IMR-90 (cell line): ENCODE measurements at places on chromosomes 5 and 9.

- DNase-seq, result no peak
Measured at GRCh38 chr9:135239769-135240141, 152.3 kb downstream of the OLFM1 start.

GRCh38 chr5:141529002-141529401, 40.1 kb downstream of the PCDHGC5 start:
- peak; percentile 88 for DNase-seq

GRCh38 chr5:150305557-150305956, 2.9 kb upstream of the ARSI start:
- no peak for DNase-seq

DNA sequence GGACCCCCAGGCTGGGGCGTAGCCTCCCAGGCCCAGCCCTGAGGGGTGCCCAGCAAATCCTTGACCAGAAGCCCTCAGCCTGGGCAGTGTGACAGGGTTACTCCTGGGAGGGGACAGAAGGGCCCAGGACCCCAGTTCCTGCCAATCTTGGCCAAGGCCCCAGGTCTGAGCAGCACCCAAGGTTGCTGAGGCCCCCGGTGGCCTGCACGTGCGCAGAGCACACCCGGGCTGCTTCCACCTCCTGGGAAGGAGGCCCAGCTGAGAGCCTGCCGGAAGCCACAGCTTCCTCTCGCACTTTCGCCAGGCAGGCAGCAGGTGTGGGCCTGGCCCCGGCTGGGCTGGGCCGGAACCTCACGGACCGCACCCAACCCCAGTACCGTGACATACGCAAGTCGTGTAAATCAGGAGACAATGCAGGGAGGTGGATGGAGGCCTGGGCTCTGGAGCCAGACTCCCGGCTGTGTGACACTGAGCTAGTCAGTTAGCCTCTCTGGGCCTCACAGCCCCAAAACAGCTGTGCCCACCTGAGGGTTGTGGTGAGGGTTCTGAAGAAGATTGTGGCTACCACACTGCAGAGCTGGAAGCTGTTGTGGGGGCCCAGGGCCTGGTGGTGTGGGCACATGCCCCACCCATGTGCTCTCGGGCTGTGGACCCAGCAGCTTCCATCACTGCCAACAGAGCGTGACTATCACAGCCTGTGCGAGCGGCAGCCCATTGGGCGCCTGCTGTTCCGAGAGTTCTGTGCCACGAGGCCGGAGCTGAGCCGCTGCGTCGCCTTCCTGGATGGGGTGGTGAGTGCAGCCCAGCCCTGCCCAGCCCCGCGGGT, 5.1 kb downstream of the GRK6 start:
- no peak for DNase-seq

DNA sequence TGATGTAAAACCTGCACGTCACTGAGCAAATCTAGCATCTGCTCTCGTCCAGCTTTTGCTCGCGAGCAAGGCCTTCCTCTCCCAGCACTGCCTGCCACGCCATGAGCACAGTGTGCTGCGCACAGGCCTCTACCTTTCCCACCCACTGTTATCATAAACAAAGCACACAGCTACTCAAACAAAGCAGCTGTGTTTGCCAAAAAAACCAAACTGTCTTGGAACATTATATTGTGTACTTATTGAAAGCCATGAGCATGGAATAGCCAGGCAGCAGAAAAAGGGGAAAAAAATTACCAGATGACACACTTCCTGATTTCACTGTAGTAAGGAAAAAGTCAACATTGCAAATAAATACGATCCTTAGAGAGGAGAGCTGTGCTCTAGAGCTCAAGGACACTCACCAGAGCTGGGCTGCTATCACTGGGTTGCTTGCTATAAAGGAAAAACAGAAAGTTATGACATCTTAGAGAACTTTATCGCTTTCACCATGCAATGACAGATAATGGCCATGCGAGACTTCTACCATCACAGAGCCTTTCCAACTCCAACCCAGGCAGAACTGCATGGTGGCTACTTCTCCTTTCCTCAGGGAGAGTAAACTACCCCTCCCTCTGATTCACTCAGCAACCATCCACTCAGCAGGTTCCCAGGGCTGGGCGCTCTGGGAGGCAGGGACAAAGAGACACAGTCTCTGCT, 69.6 kb downstream of the EPB41L4B start:
- peak; percentile 65 for DNase-seq

- peak; percentile 94 for DNase-seq
Measured at GRCh38 chr5:137142764-137143605, 356.1 kb downstream of the SPOCK1 start.

GRCh38 chr9:77305622-77306400, 128.5 kb downstream of the VPS13A start:
- DNase-seq, result peak; percentile 43

DNA sequence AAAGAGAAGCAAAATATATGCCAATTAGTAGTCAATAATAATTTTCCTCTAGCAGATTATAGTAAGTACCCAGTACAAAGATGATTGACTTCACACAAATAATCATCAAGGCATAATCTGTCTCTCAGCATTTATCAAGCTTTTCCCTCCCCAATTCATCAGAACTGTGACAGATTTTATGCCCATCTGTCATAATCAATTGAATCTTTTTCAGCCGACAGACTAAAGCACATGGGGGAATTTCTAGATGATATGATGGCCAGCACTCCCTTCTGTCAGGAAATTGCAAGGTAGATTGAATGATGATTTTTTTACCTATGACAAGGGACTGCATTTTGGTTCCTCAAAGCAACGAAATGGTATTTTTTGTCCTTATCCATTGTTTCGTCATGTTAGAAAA, 227.1 kb upstream of the CYLC2 start:
- DNase-seq, result no peak

GRCh38 chr9:16157216-16157615, 604.4 kb downstream of the CCDC171 start:
- DNase-seq, result no peak

- peak; percentile 25 for DNase-seq
Measured at GRCh38 chr5:15500325-15501001, 483 bp downstream of the FBXL7 start.

- no peak for DNase-seq
Measured at GRCh38 chr5:61251874-61252642, 80.0 kb upstream of the ZSWIM6 start.

DNA sequence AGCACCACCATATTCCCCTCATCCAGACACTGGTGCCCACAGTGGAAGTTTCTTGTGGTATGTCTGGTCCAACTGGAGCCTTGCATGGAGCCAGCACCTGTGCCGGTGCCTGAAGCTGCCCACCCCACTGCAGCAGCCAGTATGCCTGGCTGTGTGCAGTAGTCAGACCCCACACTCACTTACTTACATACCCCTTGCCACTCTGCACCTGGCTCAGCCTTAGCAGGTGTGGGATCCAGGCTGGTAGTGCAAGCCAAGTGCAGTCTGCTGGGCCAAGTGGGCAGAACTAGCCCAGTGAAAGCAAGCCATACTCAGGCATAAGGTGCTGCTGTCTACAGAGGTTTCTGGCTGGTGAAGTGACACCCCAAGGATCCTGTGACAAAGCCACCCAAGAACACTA, 871.4 kb upstream of the C9orf72 start:
- no peak for DNase-seq

GRCh38 chr9:445033-445432, 230.4 kb downstream of the DOCK8 start:
- DNase-seq, result no peak

DNA sequence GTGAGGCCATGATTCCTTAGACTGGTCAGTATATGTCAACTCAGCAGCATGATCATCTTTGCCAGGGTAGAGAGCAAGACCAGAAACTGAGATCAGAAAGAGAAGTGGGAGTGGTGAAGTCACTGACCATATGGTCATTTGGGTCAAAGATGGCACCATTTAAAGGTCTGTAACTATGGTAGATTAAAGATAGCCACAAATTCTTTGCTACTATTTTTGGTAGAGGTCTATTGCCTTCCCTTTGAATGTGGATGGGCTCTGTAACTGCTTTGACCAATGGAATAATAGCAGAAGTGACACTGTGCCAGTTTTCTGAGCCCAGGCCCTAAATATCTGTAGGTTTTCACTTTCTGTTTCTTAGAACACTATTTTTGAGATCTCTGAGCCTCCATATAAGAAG, 117.6 kb downstream of the PCSK1 start:
- DNase-seq, result no peak

GRCh38 chr5:96320797-96321196, 112.3 kb downstream of the PCSK1 start:
- DNase-seq, result peak; percentile 61

- DNase-seq, result peak; percentile 93
Measured at GRCh38 chr5:157603333-157604190, 28.0 kb upstream of the ADAM19 start.

DNA sequence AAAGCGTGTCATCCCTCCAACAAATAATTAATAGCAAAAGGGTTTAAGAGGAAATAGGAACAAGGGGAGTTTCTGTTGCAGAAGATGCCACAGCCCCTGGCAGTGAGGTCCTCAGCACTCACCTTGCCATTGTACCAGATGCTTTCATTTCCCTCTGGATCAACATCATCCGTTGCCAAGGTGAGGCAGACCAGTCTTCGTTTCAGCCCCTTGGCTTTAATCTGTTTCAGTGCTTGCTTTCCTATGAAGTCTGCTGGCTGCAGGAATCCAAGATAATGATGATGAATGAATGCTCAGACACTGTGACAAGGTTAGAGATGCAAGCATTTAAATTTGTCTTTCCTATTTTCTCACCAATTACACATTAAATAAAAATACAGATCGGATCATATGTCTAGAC, 20.0 kb upstream of the ARSB start:
- no peak for DNase-seq

GRCh38 chr5:97478483-97478882, 295.4 kb upstream of the RIOK2 start:
- no peak for DNase-seq

DNA sequence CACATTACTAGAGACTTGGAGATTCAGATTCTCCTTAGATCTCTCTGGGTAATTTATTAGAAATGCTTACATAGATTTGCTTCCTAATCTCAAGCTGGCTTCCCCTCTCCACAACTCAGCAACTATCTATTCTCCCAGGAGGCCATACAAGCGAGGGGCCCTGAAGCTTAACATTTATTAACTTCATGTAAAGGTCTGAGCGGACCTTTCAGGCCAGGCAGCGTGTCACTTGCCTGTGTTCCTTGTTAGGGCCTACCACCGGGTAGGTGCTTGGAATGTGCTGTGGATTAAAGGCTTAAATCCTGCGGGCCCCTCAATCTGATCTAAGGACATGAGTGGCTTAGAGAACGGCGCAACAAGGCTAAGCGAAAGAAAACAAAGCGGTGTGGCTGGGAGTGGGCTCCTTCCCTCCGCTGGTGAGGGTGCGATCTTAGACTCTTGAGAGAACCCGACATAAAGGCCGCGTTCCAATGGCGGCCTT, 712 bp upstream of the HSPA4 start:
- no peak for DNase-seq

GRCh38 chr5:113213551-113214425, 221.0 kb downstream of the TSSK1B start:
- DNase-seq, result no peak

- DNase-seq, result no peak
Measured at GRCh38 chr9:81517954-81518353, 171.4 kb downstream of the TLE1 start.

DNA sequence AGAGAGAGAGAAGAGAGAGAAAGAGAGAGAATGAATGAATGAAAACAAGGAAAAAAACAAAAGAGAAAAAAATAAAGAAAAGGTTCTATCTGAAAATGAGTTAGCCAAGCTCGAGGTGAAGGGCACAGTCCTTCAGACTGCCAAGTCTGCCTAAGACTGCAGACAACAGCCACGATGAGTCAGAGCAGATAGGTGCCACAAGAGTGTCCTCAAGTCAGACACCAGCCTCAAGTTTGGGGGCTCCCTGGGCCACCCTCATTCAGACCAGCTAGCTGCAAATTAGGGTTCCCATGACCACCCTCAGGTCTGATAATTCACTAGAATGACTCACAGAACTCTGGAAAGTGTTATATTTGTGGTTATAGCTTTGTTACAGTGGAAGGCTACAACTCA, 13.9 kb upstream of the HABP4 start:
- no peak for DNase-seq

DNA sequence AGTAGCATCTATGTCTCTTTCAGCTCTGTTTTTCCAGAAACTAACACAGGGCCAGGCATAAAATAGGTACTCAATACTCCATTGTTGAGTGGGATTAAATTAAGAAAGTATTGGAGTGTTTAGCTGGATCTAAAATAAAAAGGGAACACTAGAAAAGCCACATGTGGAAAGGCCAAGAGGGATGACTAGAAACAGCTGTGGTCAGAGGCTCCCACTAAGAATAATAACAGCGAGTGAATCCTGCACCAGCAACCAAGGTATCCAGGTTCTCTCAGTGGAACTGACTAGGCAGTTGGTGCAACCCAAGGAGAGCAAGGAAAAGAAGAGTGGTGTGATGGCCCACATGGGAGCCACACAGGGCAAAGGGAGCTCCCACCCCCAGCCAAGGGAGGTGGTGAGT, 31.5 kb upstream of the RGMB start:
- DNase-seq, result no peak

- no peak for DNase-seq
Measured at GRCh38 chr9:94586316-94586715, 7.3 kb downstream of the FBP2 start.

GRCh38 chr5:87845734-87846133, 422.9 kb downstream of the TMEM161B start:
- no peak for DNase-seq

DNA sequence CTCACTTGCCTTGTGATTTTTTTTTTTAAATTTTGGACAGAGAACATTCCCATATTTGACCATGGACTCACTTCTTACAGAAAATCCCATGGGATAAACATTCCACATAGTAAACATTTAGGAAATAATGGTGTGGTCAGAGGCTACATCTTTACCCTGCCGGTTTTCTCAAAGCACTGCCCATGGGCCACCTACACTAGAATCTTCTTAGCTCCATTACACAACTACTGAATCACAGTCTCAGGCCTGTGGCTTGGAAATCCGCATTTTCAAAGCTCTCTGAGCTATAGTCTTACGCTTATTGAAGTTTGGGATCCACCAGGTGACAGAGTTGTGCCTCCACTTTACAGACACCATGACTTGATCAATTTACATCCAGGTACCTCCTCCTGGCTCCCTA, 39.4 kb downstream of the ALG2 start:
- no peak for DNase-seq

GRCh38 chr5:95822043-95822541, 434 bp downstream of the GLRX start:
- DNase-seq, result peak; percentile 25

GRCh38 chr5:179875741-179876609, 17.4 kb upstream of the MRNIP start:
- no peak for DNase-seq

DNA sequence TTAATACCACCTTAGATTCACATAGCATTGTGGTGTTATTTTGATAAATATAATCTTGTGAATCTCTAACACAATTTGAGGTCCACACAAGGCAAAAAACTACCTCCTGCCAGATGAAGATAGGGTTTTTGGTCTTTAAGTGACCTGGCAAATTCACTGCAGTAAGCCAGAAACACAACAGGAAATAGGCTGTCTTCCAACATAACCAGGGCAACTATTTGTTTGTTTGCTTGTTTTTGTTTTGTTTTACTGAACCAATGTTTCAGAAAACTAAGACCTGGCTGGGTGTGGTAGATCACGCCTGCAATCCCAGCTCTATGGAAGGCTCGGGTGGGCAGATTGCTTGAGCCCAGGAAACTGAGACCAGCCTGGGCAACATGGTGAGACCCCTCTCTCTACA, 95.5 kb downstream of the USP20 start:
- no peak for DNase-seq

- peak; percentile 23 for DNase-seq
Measured at GRCh38 chr5:82295144-82295543, 17.0 kb upstream of the RPS23 start.

GRCh38 chr5:135480511-135480910, 28.4 kb upstream of the TIFAB start:
- DNase-seq, result no peak

- DNase-seq, result no peak
Measured at GRCh38 chr9:35598866-35599590, 6.0 kb upstream of the TESK1 start.

- peak; percentile 20 for DNase-seq
Measured at GRCh38 chr9:78118742-78119473, 87.3 kb upstream of the GNAQ start.
